Ovary (tissue), 10 donors: ENCODE measurements at places on chromosomes 16 and 17. TPM values are rescaled to one million over a fixed set of nuclear protein-coding genes. Genes with fewer than 3 reads are reported as not detected.

DNA sequence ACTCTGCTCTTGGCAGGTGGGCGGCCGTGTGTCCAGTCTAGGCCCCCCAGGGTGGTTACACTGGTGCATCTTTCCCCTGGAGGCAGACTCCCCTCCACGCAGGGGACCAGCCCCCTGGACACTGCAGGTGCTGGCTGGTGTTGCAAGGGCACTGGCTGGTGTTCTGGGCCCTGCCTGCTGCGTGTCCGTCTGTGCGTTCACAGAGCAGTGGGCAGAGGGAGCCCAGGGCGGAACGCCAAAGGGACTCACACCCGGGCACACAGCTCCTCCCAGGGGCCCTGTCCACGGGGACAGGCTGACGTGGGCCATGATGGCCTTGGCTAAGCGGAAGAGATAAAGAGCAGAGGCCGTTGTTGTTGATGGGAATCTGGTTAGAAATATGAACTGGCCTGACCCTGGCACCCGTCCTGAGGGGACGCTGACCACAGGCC, 27.3 kb downstream of the ACSF3 start:
- DNase-seq: no peak
- no peak overlapping the region for H3K27ac ChIP-seq
- no peaks in the 10 kb centered on the region for H3K27me3 ChIP-seq
- no peak overlapping the region for H3K4me3 ChIP-seq

Gene DNAH17
- not detected for total RNA-seq

Gene LGALS9B
- not detected for total RNA-seq

Gene ABI3
- 6.7 TPM for total RNA-seq

GRCh38 chr16:72952811-72953271, 95.1 kb downstream of the ZFHX3 start:
- H3K4me3 ChIP-seq: peak overlapping the region; percentile 13
- H3K27ac ChIP-seq: no peak overlapping the region
- no peaks in the 10 kb centered on the region for H3K27me3 ChIP-seq
- H3K36me3 ChIP-seq: no peaks in the 10 kb centered on the region
- no peak for DNase-seq

DNA sequence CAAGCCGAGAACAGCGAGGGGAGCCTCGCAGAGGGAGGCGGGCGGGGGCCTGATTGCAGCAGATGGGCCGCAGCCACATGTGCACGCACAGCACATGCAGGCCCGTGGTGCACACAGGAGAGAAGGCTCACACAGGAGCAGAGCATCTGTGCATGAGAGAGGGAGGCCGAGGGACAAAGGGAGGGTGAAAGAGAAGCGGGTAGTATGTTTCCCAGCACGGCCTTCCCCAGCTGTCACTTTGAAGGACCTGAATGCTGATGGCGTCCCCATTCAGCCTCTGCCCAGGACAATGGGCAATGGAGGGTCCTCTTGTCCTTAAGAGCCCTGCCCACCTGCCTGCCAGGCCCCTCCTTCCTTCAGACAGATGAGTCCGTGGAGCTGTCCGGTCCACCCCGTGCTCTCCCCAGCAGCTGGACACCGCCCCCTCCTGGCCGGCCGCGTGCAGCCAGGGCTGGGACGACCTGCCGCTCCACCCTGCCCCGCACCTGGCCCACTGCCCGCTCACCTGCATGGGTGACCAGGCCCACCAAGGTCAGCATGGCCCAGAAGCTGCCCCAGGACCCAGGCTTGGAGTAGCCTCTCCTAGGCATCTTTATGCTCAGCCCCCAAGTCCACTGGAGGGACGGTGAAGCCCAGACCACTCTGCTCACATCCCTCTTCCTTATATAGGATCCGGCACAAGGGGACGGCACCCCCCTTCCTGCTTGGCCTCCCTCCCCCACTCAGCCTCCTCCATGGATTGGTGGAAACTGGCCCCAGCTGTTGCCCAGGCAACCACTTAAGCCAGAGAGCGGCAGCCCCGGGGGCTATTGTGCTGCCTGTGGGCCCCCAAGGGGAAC, at the start of gene BTBD17:
Gene BTBD17, minus strand, starts transcription at position 639 of the 839 bp plus-strand sequence. Its CDS starts 49 bp downstream, at position 590.
- DNase-seq: peak; percentile 71
- no peaks in the 10 kb centered on the region for H3K27me3 ChIP-seq
- no peaks in the 10 kb centered on the region for H3K4me1 ChIP-seq
- H3K36me3 ChIP-seq: no peaks in the 10 kb centered on the region

Gene KRTAP1-4
- not detected for total RNA-seq

- no peak overlapping the region for H3K27ac ChIP-seq
- H3K4me1 ChIP-seq: peaks cover 37% of the 10 kb centered on the region
- H3K4me3 ChIP-seq: no peak overlapping the region
Observed at GRCh38 chr16:67451061-67451703, 20.3 kb downstream of the HSD11B2 start.

GRCh38 chr16:86585821-86586611, 7.7 kb downstream of the FOXL1 start:
- no peaks in the 10 kb centered on the region for H3K4me1 ChIP-seq
- H3K27ac ChIP-seq: no peak overlapping the region
- no peak for DNase-seq
- H3K4me3 ChIP-seq: no peak overlapping the region
- no peaks in the 10 kb centered on the region for H3K36me3 ChIP-seq

- DNase-seq: no peak
- no peaks in the 10 kb centered on the region for H3K27me3 ChIP-seq
- peak overlapping the region; percentile 50 for H3K4me3 ChIP-seq
- no peak overlapping the region for H3K27ac ChIP-seq
- no peaks in the 10 kb centered on the region for H3K36me3 ChIP-seq
- no peaks in the 10 kb centered on the region for H3K4me1 ChIP-seq
Observed at GRCh38 chr17:29623283-29623647, 553 bp upstream of the CORO6 start.

DNA sequence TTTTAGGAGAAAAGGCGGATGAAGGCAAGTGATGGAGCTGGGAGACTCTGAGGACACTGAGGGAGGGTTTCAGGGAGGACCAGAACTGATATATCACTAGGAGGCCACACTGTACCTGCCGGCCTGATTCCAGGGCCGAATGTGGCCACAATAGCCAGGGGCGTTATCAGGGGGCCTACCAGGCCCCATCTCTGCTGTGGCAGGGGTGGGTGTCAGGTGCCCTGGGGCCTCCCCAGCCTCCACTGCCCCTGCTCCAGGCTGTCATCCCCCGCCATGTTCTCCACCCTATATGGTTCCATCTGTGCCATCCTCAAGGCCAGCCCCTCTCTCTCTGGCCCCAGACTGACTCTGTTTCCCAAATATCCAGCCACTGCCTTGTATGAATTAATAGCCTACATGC, 246.5 kb downstream of the GSG1L start:
- no peaks in the 10 kb centered on the region for H3K36me3 ChIP-seq
- H3K27me3 ChIP-seq: no peaks in the 10 kb centered on the region
- H3K4me1 ChIP-seq: no peaks in the 10 kb centered on the region
- DNase-seq: no peak
- H3K4me3 ChIP-seq: no peak overlapping the region

DNA sequence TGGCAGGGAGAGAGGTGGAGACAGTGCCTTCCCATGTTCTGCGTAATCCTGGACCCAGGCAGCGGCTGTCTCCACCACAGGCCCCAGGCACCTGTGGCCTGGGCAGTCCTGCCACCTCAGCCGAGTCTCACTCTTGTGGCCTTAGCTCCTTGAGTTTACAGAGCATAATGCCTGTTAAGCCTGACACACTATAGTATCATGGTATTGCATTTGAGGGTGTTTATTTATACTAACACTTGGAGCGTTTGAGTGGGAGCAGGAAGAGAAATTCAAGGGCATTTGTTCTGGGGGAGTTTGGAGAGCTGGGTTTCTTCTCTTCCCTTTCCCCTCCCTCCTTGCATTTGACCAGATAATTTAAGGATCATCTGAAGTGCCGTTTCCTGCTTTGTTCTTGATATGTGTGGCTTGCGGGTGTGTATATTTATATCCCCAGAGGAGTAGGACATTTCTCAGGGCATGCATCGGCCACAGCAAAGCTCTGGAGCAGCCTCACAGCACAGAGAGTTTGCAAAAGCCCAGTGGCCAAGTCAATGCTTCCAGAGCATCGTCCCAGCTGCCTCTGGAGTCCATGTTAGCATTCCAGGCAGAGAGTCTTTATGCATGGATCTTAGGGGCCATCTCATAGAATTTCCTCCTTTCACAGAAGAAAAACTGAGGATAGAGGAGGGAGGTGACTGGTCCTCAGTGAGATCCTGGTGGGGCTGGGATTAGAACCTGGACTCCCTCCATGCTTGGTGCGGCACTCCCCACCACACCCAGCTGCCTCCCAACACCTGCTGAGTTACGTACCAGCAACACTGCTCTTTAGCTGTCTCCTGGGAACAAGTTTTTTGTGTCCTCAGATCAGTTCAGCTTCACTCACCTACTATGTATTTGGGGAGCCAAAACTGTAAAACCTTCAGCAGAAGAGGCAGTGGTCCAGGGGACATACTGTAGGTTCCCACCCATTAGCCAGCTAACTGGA, 222.8 kb downstream of the CCDC182 start:
- DNase-seq: no peak
- H3K4me3 ChIP-seq: no peak overlapping the region
- no peaks in the 10 kb centered on the region for H3K36me3 ChIP-seq
- peaks cover 17% of the 10 kb centered on the region for H3K4me1 ChIP-seq

GRCh38 chr17:31202968-31203367, 94.1 kb downstream of the OMG start:
- no peaks in the 10 kb centered on the region for H3K4me1 ChIP-seq
- no peak overlapping the region for H3K4me3 ChIP-seq
- H3K27ac ChIP-seq: no peak overlapping the region
- no peaks in the 10 kb centered on the region for H3K27me3 ChIP-seq
- no peak for DNase-seq

- peak; percentile 55 for DNase-seq
- H3K4me3 ChIP-seq: no peak overlapping the region
- no peaks in the 10 kb centered on the region for H3K27me3 ChIP-seq
- peaks cover 2% of the 10 kb centered on the region for H3K4me1 ChIP-seq
Observed at GRCh38 chr16:2919511-2920255, 8.0 kb downstream of the FLYWCH1 start.

- H3K27ac ChIP-seq: no peak overlapping the region
- DNase-seq: no peak
- H3K36me3 ChIP-seq: no peaks in the 10 kb centered on the region
- no peaks in the 10 kb centered on the region for H3K27me3 ChIP-seq
- H3K4me1 ChIP-seq: no peaks in the 10 kb centered on the region
Observed at GRCh38 chr17:51857052-51857597, 301.4 kb downstream of the CA10 start.

DNA sequence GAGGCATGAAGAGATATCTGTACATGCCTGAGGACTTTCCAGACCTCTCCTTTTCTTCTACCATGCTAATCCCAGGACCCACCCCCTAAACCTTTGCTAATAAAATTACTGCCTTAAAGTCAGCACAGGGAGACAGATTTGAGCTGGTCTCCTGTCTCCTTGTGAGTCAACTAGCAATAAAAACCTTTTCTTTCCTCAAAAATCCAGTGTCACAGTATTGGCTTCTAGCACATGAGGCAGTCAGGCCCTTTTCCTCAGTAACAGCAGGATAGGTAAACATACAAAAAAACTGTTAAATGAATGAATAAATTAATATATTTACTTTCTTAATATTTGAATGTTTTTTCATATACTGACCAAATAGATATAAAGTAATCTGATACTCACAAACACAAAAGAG, 41.3 kb downstream of the ABCA10 start:
- H3K4me1 ChIP-seq: no peaks in the 10 kb centered on the region
- no peak overlapping the region for H3K4me3 ChIP-seq
- no peak overlapping the region for H3K27ac ChIP-seq
- H3K27me3 ChIP-seq: no peaks in the 10 kb centered on the region
- DNase-seq: no peak

DNA sequence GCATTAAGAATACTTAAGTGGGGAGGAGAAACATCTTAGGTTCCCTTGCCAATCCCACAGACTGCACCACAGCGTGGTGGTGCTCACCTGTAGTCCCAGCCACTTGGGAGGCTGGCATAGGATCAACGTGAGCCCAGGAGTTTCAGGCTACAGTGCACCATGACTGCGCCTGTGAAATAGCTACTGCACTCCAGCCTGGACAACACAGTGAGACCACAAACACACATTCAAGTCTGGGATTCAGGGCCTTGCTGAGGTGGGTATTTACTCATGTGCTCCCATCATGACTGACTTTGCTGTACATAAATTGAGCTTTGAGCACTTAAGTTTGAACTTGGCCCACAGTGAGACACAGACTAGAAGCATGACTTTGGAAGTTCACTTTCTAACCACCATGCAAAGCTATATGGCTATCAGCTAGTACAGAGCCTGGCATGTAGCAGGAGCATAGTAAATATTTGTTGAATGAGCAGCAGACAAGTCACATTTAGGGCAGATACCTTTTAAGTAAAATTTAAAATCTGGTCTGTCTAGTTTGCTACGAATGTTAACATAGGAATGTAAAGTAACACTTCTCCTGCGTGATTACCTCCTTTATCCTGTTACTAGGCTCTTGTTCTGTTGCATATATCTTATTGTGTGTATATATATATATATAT, 33.5 kb downstream of the CEP95 start:
- H3K36me3 ChIP-seq: no peaks in the 10 kb centered on the region
- H3K4me3 ChIP-seq: no peak overlapping the region
- H3K4me1 ChIP-seq: no peaks in the 10 kb centered on the region

- peaks cover 8% of the 10 kb centered on the region for H3K4me1 ChIP-seq
- no peak overlapping the region for H3K4me3 ChIP-seq
- no peaks in the 10 kb centered on the region for H3K36me3 ChIP-seq
- H3K27me3 ChIP-seq: no peaks in the 10 kb centered on the region
Observed at GRCh38 chr17:70073310-70073709, 1.7 kb upstream of the KCNJ16 start.

DNA sequence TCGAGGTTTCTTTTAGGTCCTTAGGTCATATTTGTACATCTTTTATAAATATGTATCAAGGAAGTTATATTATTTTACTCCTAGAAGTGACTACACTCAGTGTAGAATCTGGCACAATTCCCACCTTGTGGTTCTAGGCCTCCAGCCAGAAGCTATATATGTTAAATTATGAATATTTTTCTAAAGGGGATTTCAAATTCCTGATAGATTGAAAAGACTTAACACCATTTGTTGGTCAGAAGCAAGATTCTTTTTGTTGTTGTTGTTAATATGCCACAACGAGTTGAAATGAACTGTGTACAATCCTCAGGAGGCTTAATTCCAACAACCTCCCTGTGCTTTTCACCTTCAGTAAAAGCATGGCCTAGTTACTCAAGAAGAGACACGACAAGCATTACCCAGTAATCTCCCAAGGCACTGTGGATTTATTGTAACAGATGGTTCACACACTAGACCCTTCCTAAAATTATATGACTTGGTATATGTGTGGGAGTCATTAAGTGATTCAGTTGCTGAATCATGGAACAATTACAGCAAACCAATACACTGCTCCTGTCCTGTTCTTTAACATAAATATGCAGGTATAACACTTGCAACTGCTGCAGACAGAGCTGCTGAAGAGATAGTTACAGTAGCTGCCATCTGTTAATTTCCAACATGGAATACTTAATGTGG, 964.4 kb upstream of the GOT2 start:
- no peak for DNase-seq
- H3K36me3 ChIP-seq: no peaks in the 10 kb centered on the region
- no peak overlapping the region for H3K4me3 ChIP-seq
- no peaks in the 10 kb centered on the region for H3K27me3 ChIP-seq
- H3K4me1 ChIP-seq: no peaks in the 10 kb centered on the region

- H3K4me1 ChIP-seq: peaks cover 8% of the 10 kb centered on the region
- H3K36me3 ChIP-seq: no peaks in the 10 kb centered on the region
- no peak overlapping the region for H3K4me3 ChIP-seq
- DNase-seq: no peak
- no peak overlapping the region for H3K27ac ChIP-seq
Observed at GRCh38 chr16:67409631-67410030, 6.6 kb downstream of the ZDHHC1 start.

Gene CBX4
- total RNA-seq: 16.8 TPM
